ENCODE measurements at places on chromosomes 2 and 18.
A peak's percentile ranks its signal among the peaks of the same experiment; 100 is the strongest.

DNA sequence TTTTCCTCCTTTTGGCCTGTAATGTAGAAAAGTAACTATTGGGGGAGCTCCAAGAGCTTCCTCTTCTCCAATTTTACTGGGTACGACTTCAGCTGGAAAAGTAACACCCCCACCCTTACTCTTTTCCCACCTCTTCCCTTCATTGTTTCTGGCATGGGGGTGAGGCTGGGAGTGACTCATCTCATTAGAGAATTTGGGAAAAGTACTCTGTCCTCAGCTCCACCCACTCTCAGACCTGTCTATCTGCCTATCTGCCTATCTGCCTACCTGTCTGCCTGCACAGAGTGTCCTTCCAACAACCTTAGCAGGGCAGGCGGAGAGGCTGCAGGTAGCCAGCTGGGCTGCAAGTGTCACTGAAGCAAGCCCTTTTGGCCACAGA lies 93.6 kb downstream of the EPHA4 start:
- no peak for DNase-seq

GRCh38 chr2:70855667-70856066 lies 20.1 kb upstream of the CD207 start:
- no peak for DNase-seq

DNA sequence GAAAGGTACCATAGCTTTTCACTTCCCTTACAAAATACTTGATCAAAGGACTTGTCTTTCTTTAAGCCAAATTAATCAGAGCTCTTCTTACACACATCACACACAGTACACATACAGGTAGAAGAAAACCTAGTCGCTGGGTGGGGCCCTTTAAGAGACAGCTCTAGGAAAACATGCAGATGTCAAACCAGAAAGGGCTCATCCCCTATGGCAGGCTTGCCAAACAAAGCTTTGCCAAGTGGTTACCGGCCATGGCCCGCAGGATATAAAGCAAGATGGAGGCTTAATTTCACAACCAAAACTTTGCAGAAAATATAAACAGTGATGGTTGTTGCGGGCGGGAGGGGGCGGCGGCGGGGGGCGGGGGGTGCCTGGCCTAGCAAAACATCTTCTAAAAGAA lies 2156.0 kb upstream of the PIK3C3 start:
- DNase-seq = no peak

DNA sequence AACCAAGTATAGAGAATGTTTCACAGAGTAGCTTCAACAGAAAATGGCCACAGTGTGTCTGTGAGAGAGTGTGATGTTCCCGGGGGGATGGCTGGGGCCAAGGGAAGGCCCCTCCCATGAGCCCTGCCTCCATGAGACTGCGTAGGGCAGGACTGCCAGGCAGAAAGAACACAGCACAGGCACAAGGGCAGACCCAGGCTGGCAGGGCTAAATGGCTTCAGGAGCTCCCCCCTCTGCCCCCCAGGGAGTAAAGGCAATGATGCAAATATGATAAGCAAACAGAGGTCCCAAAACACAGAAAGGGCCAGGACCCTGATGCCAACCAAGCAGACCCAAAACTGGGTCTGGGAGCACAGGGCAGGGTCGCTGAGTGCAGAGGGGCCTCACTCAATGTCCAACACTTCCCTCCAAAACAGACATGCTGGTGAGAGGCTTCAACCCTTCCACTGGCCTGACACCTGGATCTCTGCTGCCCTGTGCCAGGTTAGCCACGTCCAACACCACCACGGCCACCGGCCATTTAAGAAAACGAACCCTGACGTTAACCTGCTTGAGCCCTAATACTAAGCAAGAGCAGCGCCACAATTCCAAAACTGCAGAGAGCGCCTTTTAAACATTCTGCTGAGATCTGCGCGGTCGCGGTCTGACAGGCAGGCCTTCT lies 90.3 kb downstream of the HDAC4 start:
- DNase-seq = peak; percentile 46

- no peak for DNase-seq
These were observed 23.4 kb upstream of the TANK start for GRCh38 chr2:161136696-161137324.

DNA sequence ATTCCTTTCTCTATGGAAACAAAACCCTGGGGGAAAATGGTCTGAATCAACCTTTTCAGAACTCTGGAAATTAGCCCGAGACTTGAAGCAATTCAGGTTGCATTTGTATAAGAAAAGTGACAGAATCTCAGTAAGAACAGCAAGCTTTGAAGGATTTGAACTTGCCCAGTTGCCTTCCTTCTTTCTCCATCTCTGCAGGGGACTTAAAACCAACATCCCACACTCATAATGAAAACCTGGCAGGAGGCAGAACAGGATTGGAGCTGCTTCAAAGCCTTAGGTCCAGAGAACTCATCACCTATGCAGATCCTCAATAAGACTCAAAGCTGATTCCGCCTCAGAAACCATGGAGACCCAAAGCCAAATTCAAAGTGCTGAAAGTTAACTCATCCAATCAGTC lies 790.5 kb upstream of the ID2 start:
- DNase-seq = no peak

GRCh38 chr2:216410550-216410949 lies 1.7 kb upstream of the SMARCAL1 start:
- no peak for DNase-seq

- no peak for DNase-seq
These were observed 64.9 kb upstream of the PSMD14 start for GRCh38 chr2:161243312-161243711.

DNA sequence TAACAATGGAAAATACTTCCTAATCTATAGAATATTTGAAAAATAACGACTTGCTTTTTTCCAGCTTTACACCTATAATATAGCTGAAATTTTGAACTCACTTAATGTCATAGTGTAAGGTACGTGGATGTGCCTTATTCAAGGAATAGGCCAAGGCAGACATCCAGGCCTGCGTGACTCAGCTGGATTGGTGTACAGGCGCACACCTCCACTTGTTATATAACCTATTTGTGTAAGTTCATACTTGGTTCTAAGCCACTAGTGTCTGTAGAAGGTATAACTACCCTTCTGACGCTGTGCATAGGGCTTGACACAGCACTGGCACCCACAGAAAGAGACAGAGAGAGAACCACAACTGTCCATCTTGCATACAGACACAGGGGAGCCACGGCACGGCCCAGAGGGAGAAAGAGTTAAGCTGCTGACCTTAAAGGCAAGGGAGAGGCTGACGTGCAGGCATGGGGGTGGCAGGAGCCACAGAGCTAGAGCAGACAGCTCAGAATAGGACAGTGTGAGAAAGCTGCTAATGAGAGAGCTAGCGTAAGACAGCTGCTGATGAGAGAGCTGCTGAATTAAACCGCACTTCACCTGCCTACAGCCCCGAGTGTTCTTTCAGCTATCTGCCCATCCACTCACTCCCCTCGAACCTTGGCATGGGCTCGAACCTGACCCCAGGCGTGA lies 16.1 kb downstream of the CCDC178 start:
- no peak for DNase-seq

DNA sequence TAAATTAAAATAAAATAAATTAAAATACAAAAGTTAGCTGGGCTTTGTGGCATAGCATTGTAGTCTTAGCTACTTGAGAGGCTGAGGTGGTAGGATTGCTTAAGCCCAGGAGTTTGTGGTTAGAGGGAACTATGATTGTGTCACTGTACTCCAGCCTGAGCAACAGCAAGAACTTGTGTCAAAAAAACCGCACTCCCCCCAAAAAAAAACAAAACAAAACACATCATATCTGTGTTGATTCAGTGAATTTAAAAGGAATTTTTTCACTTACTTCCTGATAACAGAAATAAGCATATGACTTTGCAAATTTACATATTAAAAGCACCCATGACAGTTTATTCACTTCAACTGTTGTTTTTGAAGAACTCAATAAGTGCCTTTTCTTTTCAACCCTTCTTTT lies 68.1 kb upstream of the PELI1 start:
- no peak for DNase-seq

DNA sequence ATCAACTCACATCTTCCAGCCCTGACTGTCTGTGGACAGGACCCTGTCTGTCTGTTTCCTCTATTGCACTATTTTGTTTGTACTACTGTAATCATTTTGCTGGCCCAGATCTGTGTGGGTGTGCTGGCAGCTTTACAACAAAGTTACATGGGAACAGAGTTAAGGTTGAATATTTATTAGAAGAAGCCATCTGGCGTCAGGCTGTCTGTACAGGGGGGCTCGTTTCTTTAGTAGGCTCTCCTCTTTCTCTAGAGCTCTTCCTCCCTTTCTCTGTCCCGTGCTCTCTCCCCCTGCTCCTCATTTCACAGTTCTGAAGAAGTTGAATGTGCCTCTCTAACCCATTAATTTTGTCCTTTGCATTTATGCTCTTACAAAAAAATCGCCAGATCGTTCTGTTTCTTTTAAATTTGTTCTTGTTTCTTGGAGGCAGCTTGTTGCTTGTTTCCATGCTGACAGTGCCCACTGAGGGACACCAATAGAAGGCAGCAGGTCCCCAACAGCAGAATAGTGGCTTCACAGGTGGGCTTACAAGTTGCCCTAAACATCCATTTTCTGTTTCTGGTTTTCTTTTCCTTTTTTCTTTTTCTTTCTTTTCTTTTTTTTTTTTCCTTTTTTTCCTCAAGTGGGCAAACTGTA lies 315.2 kb upstream of the ZEB2 start:
- no peak for DNase-seq

DNA sequence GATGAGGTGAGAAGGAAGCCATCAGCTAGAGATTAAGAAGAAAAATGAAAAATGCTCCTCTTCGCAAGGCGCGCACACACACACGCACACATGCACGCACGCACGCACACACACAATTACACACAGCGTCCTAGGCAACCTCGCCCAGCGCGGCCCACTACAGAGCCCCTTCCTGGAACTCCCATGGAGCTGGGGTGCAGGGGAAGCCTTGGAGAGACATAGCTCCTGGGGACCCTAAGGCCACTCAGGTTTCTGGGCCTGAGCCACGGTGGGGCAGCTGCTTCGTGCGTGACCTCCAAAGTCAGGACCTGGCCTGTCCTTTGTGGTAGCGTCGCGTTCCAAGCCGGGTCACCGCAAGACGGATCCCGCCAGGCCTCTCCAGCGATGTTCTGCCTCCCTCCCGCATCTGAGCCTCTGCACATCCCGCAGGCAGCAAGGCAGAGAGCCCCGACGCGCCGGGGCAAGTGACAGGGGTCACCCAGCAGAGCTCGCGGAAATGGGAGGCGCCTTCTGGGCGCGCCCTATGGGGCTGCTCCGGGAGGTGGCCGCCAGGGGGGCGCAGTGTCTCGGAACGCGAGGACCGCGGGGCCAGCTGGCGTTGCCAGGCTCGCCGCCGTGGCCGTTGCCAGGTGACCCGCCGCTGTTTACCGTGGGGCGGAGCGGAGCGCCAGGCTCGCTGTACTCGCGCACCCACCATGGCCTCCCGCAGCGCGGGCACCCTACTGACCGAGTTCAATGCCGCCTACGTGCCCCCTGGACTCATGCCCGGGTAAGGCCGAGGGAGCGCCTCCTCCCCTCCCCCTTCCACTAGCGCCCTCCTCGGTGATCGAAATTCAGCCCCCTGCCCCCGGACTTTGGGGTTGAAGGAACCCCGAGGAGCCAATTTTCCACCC lies 79.0 kb downstream of the CIB4 start:
- DNase-seq = peak; percentile 2

GRCh38 chr18:644395-645004 lies 13.0 kb upstream of the TYMS start:
- DNase-seq = peak; percentile 87

- no peak for DNase-seq
These were observed 37.3 kb downstream of the INHBB start for GRCh38 chr2:120383191-120383590.

- DNase-seq = no peak
These were observed 16.2 kb upstream of the ESPNL start for GRCh38 chr2:238083919-238084318.

DNA sequence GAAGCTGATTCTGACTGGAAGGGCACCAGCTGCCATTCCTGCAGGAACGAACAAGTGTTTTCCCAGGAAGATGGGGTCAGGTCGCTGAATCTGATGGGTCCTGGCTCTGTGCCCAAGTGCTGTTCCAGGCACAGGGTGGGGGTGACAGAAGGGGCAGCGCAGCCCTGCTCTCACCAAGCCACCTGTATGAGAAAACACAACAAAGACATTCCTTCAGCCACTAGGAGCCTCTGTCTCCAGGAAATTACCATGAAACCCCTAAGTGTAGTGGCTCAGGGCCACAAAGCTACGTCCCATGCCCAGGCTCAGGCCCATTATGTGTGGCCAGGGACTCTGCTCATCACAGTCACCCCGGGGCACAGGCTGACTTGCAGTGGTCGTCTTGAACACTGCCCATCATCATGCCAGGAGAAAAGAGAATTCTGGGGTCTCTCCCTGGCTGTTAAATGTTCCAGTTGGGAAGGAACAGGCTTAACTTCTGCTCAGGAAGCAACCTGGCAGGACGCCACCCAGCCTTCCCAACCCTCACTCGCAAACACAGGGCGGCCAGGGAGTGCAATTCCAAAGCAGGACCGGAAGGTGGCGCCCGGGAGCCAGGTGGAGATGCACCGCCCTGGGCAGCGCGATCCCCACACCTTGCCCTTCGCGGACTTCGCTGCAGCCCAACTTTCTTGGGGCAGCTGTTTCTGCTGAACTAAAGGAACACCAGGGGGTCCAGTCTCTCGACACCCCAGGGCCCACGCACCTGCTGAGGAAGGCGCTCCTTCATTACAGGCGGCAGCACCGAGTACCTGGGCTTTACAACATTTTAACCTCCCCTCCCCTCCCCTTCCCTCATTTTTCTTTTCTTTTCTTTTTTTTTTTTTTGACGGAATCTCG lies 11.0 kb upstream of the SFTPB start:
- peak; percentile 71 for DNase-seq

- DNase-seq = no peak
These were observed 1.6 kb upstream of the ERMN start for GRCh38 chr2:157327200-157327599.

DNA sequence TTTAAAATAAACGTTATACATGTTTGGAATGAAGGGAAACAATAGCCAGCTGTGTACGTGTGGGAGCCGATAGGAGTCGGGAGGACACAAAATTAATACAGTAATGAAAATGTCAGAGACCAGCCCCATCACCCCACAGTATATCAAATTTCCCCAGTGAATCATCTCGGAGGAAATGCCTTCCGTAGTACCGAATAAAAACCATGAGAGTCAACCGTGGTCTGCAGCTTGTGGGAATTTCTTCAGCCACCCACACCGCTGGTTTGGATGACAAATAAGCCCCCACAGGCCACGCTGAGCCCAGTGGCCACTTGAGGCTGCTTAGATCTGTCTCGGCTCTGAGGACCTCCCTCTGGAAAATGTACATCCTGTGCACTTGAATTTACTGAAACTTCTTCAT lies 133.7 kb downstream of the COL6A3 start:
- no peak for DNase-seq

GRCh38 chr2:71596011-71596410 lies 142.7 kb downstream of the DYSF start:
- peak; percentile 93 for DNase-seq

- no peak for DNase-seq
These were observed 12.4 kb downstream of the KLHL14 start for GRCh38 chr18:32760391-32760790.

Measured in midbrain (tissue), 1 donor.